Activated CD4-positive, alpha-beta T cell treated with anti-CD3 and anti-CD28 coated beads, Interleukin-2, amount 50 U/mL, for 1 hour (primary cell): ENCODE measurements at places on chromosomes 5 and 9.

GRCh38 chr5:96729156-96729555, 67.0 kb downstream of the CAST start:
- no peak for DNase-seq

GRCh38 chr5:15837551-15838289, 337.7 kb downstream of the FBXL7 start:
- no peak for DNase-seq

GRCh38 chr9:1522219-1522767, 472.1 kb downstream of the DMRT2 start:
- DNase-seq: no peak

DNA sequence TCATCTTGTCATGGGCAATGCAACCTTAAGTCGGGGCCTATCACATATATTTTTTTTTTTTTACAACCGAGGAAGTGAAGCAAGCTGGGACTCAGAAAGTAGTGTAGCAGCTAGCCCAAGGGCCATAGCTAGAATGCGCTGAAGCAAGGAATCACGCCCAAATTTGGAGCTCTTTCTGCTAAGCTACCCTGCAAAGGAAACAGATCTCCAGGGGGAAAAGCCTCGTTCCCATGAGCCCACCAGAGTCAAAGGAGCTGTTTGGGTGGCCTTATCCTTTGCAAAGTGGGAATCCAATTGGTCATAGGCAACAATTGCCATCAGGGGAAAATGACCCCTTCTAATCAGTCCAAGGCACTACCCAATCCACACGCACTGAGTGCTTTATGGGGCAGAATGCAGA, 390.4 kb downstream of the EBF1 start:
- DNase-seq: no peak
